ENCODE measurements at places on chromosomes 5 and 9.

DNA sequence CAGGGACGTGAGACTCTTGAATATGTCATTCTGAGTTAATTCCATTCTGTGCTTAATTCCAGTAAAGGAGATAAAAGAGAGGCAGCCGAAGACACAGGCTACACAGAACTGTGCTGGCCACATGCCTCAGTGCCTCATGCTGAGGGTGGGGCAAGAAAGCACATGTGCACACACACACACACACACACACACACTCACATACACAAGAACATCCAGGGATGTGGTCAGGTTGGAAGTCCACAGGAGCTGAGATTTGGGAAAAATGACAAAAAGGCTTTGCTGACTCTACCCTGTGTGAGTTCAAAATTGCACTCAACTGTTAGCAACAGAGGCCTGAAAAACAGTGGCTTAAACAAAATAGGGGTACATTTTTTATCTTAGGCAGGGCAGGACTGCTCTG lies 40.5 kb downstream of the ALG2 start:
- DNase-seq = no peak

DNA sequence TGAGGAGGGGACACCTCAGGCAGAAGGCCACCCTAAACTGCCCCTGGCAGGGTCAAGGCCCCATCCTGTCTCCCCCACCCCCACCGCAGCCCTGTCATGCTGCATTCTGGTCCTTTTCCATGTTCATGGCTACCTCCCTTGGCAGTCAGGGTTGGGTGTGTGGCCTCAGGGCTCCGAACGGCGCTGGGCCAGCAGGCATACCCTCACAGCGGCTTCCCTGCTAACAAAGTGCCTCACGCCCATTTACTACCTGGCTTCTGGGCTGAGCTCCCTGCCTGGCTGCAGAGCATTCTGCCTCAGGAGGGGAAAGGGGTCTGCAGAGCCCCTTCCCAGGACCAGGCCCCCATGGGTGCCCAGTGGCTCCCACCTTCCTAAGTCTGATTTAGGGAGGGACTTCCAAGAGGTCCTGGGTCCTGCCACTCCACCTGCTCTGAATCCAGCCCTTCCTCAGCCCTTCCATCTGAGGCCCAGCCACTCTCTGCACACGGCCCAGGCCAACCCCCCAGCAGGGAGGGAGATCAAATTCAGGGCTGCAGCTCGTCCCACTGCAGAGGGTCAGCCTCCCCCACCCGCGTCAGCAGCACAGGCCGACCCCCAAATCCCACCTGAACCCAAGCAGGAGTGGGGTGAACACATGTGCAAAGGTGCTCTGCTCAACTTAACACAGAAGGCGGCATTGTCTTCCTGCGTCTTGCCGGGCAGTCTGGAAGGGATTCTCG lies 115.9 kb upstream of the PHYKPL start:
- DNase-seq = no peak

DNA sequence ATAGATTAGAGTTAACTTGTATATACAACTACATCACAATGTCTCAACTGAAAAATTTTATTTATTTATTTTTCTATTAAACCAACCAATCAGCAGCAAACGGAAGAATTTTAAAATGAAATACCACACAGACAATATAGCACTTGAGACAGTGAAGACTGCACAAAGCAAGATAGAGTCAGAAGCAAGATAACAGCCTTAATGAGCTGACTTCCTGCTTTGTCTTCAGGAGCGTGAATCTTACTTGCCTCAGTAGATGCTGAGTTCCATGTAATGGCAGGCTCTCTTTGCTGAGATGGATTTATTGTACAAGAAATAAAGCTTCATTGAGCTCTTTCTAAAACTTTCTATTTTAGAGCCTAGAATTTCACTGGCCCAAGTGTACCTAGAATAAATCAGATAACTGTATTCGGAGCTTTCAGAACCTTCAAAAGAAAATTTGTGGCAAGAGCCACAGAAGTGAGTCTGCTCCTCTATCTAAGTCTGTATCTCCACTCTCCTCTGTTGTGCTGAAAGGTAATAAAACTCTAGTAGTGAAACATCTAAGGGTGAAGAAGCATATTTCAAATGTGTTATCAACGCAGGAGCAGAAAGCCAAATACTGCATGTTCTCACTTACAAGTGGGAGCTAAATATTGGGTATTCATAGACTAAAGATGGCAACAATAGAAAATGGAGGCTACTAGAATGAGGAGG lies 83.3 kb upstream of the ANKRD55 start:
- no peak for DNase-seq

DNA sequence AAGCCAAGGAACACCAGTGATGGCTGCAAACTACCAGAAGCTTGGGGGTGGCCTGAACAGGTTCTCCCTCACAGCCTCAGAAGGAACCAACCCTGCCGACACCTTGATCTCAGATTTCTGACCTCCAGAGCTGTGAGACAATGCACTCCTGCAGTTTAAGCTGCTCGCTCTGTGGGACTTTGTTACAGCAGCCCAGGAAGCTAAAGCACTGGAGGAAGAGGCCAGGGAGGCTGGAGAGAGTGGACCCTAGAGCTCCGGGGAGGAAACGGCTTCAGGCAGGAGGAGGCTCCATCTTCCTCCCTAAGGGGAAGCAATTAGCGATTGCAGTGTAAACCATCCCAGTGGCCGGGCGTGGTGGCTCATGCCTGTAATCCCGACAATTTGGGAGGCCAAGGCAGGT lies 25.1 kb downstream of the BARX1 start:
- no peak for DNase-seq

GRCh38 chr5:57817001-57817453 lies 334.4 kb upstream of the ACTBL2 start:
- no peak for DNase-seq

- DNase-seq = no peak
Measured at GRCh38 chr5:131984956-131985665, 26.3 kb downstream of the ACSL6 start.

DNA sequence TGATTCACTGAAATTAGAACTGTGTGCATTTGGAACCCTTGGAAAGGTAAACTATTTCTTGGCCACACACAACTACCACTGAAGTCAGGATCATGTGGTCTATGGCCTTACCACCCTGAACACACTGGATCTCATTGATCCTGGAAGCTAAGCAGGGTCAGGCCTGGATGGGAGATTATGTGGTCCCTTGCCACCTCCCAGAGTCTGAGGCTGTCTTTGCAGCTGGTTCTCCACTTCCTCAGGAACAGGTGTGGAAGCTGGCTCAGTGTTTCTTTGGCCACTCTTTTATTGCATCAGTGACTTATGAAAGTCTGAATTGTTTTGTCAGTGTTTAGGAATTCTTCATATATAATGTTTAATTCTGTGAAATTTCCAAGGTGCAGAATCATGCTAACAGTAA lies 89.2 kb downstream of the TEK start:
- DNase-seq = no peak

DNA sequence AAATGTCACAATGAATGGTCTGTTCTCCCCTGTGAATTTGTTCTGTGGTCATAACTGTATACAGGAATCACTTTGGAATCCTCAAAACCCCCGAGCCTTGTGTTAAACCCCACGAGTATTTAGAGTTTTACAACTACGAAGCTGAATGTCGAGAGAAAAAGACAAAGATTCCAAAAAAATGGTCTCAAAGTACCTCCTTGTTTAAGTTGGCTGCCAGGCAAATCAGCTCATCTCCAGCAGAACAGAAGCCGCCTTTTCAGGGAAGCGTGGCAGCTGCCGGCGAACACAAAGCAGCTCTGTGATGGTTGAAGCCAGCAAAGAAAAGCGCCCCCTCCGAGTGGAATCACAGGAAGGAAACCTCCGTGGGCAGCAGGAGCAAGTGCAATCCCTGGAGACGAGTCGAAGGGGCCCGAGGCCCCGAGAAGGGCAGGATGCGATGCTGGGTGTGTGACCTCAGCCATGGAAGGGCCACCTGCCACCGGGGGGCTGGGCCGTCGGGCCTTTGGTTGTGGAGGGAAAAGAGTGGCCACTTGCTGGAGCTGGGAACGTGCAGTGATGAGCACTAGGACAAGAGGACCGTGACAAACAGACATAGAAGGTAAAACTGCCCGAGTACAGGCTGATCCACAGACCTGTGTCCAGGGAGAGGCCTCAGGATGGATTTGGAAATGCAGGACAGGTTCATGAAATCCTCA lies 706.4 kb downstream of the SEMA5A start:
- no peak for DNase-seq

DNA sequence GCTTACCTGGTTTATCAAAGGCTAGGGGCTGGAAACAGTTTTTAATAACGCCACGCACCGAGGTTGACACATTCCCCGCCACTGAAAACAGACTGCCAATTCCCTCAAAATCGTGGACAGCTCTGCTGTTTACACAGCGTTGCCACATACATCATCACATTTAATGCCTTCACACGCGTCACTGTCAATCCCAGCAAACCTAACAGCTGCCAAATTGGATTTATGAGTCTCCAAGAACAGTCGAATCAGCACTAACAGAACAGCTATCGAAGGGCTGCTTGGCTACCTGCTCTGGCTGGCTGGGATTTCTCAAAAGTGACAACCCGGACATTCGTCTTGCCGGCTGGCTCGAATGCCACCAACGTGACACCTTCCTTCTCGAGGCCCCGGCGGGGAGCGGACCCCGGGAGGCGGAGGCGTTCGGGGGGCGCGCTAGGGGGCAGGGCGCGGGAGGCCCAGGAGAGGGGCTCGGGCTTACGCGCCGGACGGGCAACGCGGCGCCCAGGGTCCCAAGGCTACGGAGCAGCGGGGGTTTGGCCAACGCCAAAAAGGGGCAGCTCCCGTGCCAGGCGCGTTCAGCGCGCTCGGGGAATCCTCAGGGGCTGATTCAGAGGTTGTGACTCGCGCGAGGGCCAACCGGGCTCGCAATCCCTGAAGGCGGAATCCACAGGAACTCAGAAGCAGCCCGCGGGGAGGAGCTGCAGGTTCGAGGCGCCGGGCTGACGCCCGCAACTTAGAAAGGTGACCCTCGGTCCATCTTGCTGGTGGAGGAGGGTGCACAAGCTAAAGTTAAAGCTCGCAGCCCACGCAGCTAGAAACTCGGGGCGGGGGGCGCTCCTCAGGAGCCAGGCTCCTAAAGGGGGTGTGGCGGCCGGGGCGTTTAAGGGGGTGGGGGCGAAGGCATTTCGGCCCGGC lies 1.2 kb downstream of the CDC14B start:
- DNase-seq = peak; percentile 55

GRCh38 chr5:54905942-54906537 lies 79.4 kb downstream of the ESM1 start:
- DNase-seq = no peak

- DNase-seq = no peak
Measured at GRCh38 chr5:137997726-137998213, 35.1 kb downstream of the FAM13B start.

DNA sequence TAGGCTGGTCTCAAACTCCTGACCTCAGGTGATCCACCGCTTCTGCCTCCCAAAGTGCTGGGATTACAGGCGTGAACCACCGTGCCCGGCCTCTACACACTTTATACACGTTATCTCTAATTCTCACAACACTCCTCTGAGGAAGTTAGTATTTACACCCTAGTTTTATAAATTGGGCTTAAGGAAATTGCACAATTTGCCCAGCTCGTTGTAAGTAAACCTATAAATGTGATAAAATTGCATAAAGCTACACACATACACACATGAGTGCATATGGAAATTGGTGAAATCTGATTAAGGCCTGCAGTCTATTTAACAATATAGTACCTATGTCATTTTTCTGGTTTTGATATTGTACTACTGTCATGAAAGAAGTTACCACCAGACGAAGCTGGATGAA lies 4.4 kb upstream of the SLC4A9 start:
- no peak for DNase-seq

DNA sequence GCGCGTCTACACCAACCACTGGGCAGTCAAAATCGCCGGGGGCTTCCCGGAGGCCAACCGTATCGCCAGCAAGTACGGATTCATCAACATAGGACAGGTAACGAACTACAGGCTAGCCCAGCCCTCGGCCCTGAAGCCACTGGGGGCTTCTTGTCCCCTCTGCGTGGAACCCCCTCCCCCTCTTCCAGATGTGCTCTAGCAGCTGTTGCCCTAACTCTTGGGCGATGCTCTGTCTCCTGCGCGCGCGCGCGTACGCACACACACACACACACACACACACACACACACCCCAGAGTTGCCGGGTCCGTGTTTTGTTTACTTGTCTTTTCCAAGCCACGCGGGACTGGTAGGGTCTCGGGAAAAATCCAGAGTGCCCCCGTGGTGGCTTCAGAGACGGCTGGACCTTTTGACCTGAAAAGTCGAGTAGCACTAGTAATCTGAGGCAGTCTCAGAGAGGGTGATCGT lies 836 bp downstream of the PCSK5 start:
- peak; percentile 51 for DNase-seq

GRCh38 chr9:127185181-127185580 lies 62.7 kb upstream of the ANGPTL2 start:
- DNase-seq = no peak

DNA sequence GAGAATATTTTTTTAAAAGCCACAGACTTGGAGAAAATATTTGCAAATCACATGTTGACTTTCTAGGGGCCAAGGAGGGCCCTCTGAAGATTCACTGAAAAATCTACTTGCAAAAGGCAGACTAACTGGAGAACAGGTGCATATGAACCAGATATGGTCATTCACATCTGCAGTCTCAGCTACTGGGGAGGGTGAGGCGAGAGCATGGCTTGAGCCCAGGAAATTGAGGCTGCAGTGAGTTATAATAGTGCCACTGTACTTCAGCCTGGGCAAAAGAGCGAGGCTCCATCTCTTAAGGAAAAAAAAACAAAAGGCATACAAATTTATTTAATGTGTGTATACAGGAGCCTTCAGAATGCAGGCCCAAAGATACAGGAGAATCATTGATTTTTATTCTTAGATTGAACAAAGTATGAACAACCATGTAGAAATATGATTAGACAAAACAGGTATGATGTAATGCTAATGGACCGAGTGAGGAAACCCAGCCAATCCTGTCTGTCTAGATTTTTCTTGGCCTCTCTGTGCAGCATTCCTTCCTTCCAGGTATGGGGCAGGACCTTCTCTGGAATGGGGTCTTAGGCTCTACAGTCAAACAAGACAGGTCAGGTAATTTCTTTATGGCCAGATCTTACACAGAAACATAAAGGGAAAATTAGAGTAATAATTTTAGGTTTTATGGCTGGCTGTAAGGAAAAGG lies 15.3 kb upstream of the SLC27A6 start:
- no peak for DNase-seq

GRCh38 chr9:99336531-99336930 lies 114.4 kb downstream of the SEC61B start:
- DNase-seq = no peak

- no peak for DNase-seq
Measured at GRCh38 chr5:2569176-2569575, 182.3 kb downstream of the IRX2 start.

- no peak for DNase-seq
Measured at GRCh38 chr9:25913806-25914205, 235.6 kb upstream of the TUSC1 start.

- DNase-seq = no peak
Measured at GRCh38 chr5:168908207-168908606, 329.0 kb upstream of the PANK3 start.

DNA sequence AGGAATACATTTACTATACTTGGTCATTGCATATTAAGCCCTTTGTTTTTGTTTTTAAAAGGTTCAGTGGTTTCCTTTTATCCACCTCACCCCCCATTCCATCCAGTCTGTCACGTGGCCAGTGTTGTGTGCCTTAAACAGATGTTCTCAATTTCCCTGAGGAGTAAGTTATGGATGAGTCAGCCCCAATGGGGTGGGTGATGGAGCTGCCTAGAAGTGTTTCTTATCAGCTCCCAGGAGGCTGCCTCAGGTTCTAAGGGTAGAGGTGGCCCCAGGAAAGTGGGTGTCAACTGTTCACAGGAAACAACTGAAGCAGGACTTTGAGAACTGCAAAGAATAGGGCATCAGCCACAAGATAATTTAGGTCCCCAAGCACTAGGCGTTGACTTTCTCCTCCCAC lies 41.1 kb downstream of the ACTBL2 start:
- no peak for DNase-seq

GRCh38 chr9:33220681-33221567 lies 19.0 kb upstream of the SPINK4 start:
- peak; percentile 47 for DNase-seq

- DNase-seq = no peak
Measured at GRCh38 chr9:20378851-20379250, 243.4 kb downstream of the MLLT3 start.
